Fibroblast of skin of right quadriceps (primary cell): ENCODE measurements at places on chromosomes 5 and 9.

DNA sequence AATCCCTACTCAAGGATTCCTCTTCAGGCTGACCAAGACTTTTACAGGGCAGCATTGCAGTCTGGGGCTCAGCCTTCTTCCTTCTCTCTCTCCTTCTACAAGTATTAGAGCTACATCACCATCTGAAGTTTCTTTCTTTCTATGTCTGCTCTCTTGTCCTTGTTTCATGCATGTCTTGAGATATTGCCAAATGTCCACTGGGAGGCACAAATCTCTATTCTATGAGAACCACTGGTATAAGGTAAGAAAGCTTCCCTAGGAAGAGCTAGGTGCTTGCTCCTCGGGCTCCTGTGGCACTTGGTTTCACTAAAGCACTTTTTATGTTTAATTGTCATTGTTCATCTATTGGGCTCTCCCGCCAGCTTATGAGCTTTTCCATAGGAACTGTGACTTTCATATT lies 289.2 kb upstream of the PCSK5 start:
- DNase-seq: no peak

DNA sequence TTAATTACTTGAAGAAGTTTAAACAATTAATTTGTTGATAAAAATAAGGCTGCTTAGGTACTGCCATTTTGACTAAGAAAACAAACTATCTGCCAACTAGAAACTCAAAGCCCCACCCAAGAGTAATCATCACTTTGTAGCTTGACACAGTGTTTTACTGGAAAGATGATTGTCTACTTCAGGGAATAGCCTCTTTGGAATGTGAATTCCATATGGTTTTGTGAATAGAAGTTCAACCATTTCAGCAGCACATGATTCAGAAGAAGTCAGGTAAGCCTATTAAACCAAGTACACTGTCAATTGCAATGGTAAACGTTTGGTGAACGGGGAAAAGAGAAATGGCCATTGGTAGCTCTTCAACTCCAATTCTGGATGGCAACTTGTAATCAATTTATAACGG lies 55.2 kb downstream of the PLK2 start:
- peak; percentile 13 for DNase-seq

GRCh38 chr5:143008809-143009521 lies 238.8 kb downstream of the ARHGAP26 start:
- DNase-seq: peak; percentile 88

- no peak for DNase-seq
Observed at GRCh38 chr9:113660196-113660595, 196.7 kb downstream of the RGS3 start.

- no peak for DNase-seq
Observed at GRCh38 chr9:21810881-21811280, 8.4 kb downstream of the MTAP start.

GRCh38 chr5:15442193-15442570 lies 57.8 kb upstream of the FBXL7 start:
- no peak for DNase-seq

DNA sequence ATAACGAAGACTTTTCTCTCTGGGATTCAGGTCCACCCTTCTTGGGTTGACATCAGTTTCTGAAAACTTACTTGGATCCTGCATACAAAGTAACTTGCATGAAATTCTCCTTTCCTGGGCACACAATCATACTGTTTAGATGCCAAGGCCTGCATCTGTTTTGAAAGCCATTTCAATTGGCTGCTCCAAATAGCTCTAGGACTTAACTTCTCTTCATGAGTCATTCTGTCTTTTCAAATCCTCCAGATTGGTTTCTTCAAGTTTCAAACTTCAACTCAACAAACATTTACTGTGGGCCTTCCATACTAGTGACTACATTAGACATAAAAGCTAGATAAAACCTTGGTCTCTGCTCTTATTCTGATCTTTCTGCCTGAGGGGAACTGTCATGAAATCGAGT lies 54.8 kb upstream of the HMHB1 start:
- DNase-seq: no peak

DNA sequence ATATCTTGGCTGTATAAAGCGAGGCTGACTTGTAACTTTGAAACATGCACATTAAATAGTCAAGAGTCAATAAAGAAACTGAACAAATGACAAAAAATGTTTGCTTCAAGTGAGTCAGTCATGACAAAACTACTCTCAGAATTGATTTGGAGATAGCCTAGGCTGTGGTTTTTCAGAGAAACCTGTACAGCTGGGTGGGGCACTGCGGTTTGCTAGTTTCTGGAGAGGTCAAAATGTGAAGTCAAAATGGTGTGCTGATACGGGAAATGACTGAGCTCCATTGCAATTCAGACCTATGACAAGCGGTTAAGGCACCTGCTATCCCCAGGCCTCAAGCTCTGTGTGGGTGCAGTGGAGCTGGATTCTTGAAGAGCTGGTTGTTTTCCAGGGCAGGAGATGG lies 10.3 kb upstream of the CD180 start:
- DNase-seq: no peak

- DNase-seq: peak; percentile 32
Observed at GRCh38 chr9:35696520-35697215, 6.9 kb upstream of the TPM2 start.

GRCh38 chr9:37928552-37929430 lies 24.9 kb upstream of the SLC25A51 start:
- no peak for DNase-seq

- DNase-seq: peak; percentile 35
Observed at GRCh38 chr5:112174959-112175594, 244.0 kb downstream of the EPB41L4A start.

- peak; percentile 51 for DNase-seq
Observed at GRCh38 chr9:130235558-130236435, 29.8 kb upstream of the HMCN2 start.

DNA sequence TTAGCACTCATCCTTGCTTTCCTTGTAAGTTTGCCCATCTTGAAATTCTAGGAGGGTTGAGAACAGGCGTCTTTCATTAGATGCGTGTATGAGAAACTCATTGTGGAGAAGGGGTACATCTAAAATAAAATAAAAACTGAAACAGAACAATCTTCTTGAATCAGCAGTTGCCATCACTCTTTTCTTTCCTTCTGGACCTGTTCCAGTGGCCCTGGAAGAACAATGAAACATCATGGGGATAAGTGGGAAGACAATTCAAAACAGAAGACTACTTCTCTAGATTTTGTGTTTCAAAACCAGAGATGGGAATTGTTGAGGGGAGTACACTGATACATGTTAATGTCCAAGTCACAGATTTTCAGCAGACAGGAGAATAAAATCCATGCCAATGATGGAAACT lies 59.9 kb downstream of the SLC1A3 start:
- no peak for DNase-seq

- DNase-seq: no peak
Observed at GRCh38 chr9:93810028-93810971, 144.9 kb downstream of the BARX1 start.

GRCh38 chr9:104278929-104279496 lies 184.9 kb downstream of the SMC2 start:
- no peak for DNase-seq

DNA sequence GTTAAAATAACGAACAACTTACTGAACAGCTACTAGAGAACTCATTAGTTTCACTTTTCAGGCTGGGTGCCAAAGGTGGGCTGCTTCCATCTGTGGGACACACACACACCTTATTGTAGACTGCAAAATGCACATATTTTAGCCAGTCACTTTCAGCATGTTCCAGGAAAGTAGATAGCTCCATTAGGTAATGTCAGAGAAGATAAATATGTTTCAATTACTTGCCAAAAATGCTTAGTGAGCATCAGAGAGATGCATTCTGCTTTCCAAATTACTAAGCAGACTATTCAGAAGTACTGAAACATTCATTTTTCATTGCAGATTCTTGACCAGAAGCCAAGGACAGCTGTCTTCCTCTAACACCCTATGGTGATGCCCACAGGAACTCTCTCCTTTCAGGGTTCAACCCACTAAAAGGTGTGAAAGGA lies 56.2 kb upstream of the APC start:
- peak; percentile 55 for DNase-seq

- peak; percentile 70 for DNase-seq
Observed at GRCh38 chr9:14433351-14434157, 119.6 kb upstream of the NFIB start.

- DNase-seq: no peak
Observed at GRCh38 chr9:104936291-104936690, 8.3 kb upstream of the ABCA1 start.
